Occipital lobe (tissue), 3 donors: ENCODE measurements at places on chromosomes 16 and 17.

DNA sequence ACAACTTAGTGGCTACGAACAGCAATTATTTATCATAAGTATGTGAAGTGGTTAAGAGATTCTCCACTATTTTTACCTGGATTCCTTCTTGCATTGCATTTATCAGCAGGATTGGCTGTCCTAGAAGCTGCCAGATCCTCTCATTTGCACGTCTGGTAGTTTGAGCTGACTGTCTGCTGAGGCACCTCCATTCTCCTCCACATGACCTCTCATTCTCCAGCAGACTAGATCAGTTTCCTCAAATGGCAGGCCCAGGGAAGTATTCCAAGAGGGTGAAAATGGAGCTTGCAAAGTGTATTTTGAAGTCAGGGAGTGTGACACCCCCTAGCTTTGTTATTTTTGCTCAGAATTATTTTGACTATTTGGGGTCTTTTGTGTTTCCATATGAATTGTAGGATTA is 870.1 kb downstream of the CDH11 start:
- no peak for DNase-seq

GRCh38 chr16:17339764-17340541 is 130.8 kb downstream of the XYLT1 start:
- no peak for DNase-seq

DNA sequence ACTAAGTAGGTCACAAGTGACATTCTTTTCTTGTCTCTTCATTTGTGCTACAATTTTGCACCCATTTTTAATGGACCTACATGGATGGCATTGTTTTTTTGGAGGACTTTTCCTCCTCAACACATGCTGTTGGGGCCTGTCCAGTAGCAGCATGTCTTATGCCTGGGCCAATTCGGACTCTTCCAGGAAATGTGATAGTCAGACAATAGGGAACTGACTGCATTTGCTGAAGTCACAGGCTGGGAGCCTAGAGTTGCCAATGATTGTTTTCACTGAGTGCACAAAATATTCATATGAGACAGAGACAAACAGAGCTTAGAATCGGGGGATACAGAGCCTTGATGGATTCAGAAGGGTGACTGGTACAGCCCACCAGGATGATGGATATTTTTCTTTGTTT is 867.3 kb upstream of the GOT2 start:
- DNase-seq: peak; percentile 27

DNA sequence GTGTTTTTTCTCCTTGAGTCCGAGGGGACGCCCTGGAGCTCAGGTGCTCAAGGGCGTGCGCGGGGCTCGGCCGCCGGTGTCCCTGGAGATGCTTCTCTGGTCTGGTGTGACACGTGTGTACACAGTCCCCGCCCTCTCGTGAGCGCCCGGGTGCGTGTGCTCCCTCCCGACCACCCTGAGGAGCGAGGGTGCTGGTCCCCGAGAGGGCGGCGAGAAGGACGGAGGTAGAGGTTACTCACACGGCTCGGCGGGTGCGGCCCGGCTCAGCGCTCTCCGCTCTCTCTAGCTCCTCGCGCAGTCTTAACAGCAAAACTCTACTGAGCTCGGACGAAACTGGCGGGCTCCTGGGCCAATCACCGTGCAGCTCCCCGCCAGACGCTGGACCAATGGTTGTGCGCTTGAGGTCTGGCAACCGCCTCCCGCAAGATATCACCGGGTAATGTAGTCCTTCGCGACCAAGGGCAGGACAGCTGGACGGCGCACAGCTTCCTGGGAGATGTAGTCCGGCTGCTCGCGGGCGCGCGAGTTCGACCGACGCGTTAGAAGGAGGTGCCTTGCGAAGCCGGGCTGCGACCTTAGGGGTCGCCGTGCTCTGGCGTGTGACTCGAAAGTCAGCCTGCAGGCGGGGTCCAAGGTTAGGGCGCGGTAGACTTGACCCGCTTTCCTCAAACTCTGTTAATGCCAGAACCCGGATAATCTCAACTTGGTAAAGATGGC is at the start of gene SLC25A19:
TSS of gene SLC25A19 (minus strand) at position 319 of the 717 bp plus-strand sequence. CDS start 2,669 bp downstream, outside the sequence.
- DNase-seq: peak; percentile 97
